Tracheal epithelial cell (primary cell): ENCODE measurements at places on chromosomes 12 and 14. TPM values are rescaled to one million over a fixed set of nuclear protein-coding genes. Genes with fewer than 3 reads are reported as not detected.

The ANO4 gene
- total RNA-seq: 0.43 and 1.9 TPM in 2 replicates

The EPS8 gene
- 15.2 and 28.1 TPM in 2 replicates for total RNA-seq

The SCNN1A gene
- 22.2 and 110 TPM in 2 replicates for total RNA-seq

The COX8C gene
- not detected in 2 replicates for total RNA-seq

The GLIPR1L1 gene
- not detected in 2 replicates for total RNA-seq

The MMP17 gene
- 4.0 and 8.7 TPM in 2 replicates for total RNA-seq

The NUAK1 gene
- 5.8 and 12.8 TPM in 2 replicates for total RNA-seq

The ESRRB gene
- not detected in 2 replicates for total RNA-seq

The GUCY2C gene
- total RNA-seq: not detected in 2 replicates

The MYH6 gene
- total RNA-seq: not detected in 2 replicates

The CCDC38 gene
- total RNA-seq: not detected in 2 replicates

The PCNX1 gene
- total RNA-seq: 31.8 and 40.7 TPM in 2 replicates

The KRT80 gene
- 8.3 and 11.8 TPM in 2 replicates for total RNA-seq

The RBP5 gene
- not detected in 2 replicates for total RNA-seq

The RNU6-8 gene
- not detected in 2 replicates for total RNA-seq

The SYCP3 gene
- total RNA-seq: 0.24 TPM in 1 of 2 replicates, not detected in the other

The GYS2 gene
- not detected in 2 replicates for total RNA-seq

The MIA2 gene
- total RNA-seq: 31.3 and 46.3 TPM in 2 replicates

The PAPLN gene
- 5.5 and 11.8 TPM in 2 replicates for total RNA-seq

The RNASE7 gene
- total RNA-seq: 13.6 and 36.1 TPM in 2 replicates
